Purkinje cell (primary cell): ENCODE measurements at places on chromosomes 1 and 21. TPM values are rescaled to one million over a fixed set of nuclear protein-coding genes. Genes with fewer than 3 reads are reported as not detected.

ORC1 gene
- 0.36 TPM in 1 of 2 replicates, not detected in the other for polyA plus RNA-seq

RNF187 gene
- polyA plus RNA-seq, result 22.4 and 28.4 TPM in 2 replicates

NPHS2 gene
- not detected in 2 replicates for polyA plus RNA-seq

DAB1 gene
- polyA plus RNA-seq, result 42.0 and 48.6 TPM in 2 replicates

SPATC1L gene
- polyA plus RNA-seq, result not detected in 2 replicates

C1orf185 gene
- polyA plus RNA-seq, result not detected in 2 replicates

ICOSLG gene
- 0.19 TPM in 1 of 2 replicates, not detected in the other for polyA plus RNA-seq

CPLANE2 gene
- 0.20 TPM in 1 of 2 replicates, not detected in the other for polyA plus RNA-seq

AADACL3 gene
- not detected in 2 replicates for polyA plus RNA-seq

PTGFR gene
- polyA plus RNA-seq, result not detected in 2 replicates

SOX13 gene
- 0.07 and 0.24 TPM in 2 replicates for polyA plus RNA-seq

TMEM82 gene
- polyA plus RNA-seq, result not detected in 2 replicates

ADCY10 gene
- 0.12 and 0.88 TPM in 2 replicates for polyA plus RNA-seq

VAMP3 gene
- 9.7 and 12.3 TPM in 2 replicates for polyA plus RNA-seq

HSD3B2 gene
- polyA plus RNA-seq, result not detected in 2 replicates

RNU1-4 gene
- not detected in 2 replicates for polyA plus RNA-seq
